CMK (cell line): ENCODE measurements at places on chromosomes 16 and 17.

GRCh38 chr16:77590707-77591106 lies 131.6 kb upstream of the NUDT7 start:
- DNase-seq: no peak

DNA sequence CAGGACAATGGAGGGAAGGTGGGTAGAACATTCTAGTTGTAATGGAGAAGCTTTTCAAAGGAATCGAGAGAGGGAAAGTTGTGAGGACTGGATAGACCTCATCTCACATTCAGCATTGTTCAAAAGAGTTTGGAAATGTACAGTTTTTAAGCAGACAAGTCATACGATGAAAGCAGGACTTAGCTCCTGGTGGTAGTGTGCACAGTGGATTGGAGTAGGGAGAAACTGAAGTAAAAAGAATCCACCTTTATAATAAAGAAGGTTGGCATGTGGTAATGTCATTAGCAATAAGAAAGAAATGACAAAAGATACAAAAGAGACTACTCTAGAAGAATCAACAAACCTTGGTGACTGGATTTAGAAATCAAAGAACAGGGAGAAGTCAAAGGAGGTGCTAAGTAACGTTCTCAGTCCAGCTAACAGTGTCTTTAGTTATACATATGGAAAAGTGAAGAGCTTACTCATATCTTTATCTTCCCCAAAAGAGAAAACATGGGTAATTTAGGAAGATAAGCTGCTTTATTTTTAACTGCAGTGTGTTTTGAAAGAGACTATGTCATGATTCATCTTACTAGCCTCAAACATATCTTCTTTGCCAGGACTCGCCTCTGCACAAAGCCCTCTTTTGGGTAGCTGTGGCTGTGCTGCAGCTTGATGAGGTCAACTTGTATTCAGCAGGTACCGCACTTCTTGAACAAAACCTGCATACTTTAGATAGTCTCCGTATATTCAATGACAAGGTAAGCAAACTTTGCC lies 18.7 kb upstream of the EVI2A start:
- no peak for DNase-seq

GRCh38 chr16:2252806-2253148 lies 1.4 kb upstream of the ECI1 start:
- no peak for DNase-seq

DNA sequence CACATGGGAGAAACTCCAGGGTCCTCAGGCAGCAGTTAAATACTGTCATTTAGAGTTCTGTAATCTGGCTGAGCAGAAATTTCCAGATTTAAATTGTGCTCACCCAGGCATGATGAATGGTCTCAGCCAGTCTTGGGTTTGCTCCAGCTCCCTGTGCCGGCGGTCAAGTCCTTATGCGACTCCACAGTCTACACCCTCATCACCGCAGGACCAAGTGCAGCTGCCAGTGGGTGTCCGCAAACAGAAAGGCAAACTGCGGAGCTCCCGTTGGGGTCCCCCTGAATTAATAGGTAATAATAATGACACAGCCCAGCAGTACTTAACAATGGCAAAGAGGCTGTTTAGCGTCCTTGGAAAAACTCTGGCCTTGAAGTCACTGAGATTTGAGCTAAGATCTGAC lies 3.9 kb upstream of the CACNG4 start:
- DNase-seq: no peak

DNA sequence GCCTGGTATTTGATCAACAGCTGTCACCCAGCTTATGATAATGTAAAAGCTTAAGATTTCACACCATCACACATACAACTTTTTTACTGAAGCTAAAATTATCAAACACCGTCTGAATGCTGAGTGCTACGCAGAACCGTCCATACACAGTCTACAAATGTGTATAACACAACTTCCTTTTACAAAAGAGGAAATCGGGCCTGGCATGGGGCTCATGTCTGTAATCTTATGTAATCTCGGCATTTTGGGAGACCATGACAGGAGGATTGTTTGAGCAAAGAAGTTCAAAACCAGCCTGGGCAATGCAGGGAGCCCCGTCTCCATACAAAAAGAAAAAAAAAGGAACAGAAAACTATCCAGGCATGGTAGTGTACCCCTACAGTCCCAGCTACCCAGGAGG lies 19.6 kb upstream of the QRICH2 start:
- no peak for DNase-seq

DNA sequence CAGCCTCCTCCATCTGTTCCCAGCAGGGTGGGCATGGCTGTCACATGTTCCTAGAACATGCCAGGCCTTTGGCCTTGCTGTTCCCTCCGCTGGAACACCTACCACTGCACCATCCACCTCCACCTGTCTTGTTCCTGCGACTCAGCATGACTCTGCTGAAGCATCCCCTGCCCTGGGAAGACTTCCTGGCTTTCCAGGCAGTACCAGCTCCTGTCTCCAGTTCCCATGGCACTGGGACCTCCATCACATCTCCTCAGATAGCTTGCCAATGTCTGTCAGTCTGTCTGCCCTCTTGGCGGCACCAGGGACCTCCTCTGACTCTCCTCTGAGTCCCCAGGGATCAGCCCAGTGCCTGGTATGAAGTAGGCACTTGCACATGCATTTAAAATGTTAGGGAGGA lies 15.7 kb downstream of the PDP2 start:
- DNase-seq: no peak

GRCh38 chr16:74725651-74726455 lies 25.2 kb upstream of the MLKL start:
- DNase-seq: no peak

- DNase-seq: no peak
These were observed 7.3 kb upstream of the WDR45B start for GRCh38 chr17:82655523-82655922.

DNA sequence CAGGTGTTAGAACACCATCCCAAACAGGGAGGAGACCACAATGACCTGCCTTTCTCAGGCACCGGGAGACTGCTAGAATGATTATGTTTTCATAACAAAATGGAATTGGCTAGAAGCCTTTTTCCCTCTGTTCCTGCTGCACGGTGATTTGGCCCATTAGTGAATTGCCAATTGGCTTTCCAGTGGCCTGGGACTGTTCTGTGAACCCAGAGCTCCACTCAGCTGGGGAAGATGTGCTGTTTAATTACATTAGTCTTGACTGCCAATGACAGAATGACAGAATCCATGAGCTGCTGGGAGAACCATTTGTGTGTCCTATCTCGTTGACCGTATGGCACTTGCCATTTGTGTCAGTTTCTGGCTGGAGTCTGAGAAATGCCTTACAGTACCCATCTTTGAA lies 242.9 kb downstream of the CDH11 start:
- DNase-seq: no peak

- no peak for DNase-seq
These were observed 5.7 kb upstream of the BANP start for GRCh38 chr16:87945351-87946042.

GRCh38 chr16:81843683-81844082 lies 64.6 kb downstream of the PLCG2 start:
- no peak for DNase-seq

DNA sequence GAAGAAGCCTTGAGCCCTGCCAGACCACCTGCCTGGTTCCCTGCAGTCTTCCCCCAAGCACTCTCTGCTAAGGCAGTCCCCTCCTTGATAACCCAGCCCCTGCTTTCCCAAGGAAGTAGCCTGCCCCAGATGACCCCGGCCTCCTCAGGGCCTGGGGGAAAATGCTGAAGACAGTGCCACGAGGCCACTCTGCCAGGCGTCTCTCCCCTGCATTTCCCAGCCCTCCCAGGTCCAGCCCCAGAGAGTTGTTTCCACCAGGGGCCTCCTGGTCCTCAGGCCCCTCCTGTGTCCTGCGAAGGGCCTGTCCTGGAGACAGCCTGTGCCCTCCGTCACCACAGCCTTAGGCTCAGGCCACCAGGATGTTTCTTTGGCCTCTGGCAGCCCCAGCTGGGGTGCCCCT lies 96.4 kb downstream of the CCDC182 start:
- no peak for DNase-seq

- no peak for DNase-seq
These were observed 879 bp upstream of the ACSF2 start for GRCh38 chr17:50424996-50425681.
